Cortex of kidney (tissue), 1 donor: ENCODE measurements at places on chromosomes 5 and 9.

DNA sequence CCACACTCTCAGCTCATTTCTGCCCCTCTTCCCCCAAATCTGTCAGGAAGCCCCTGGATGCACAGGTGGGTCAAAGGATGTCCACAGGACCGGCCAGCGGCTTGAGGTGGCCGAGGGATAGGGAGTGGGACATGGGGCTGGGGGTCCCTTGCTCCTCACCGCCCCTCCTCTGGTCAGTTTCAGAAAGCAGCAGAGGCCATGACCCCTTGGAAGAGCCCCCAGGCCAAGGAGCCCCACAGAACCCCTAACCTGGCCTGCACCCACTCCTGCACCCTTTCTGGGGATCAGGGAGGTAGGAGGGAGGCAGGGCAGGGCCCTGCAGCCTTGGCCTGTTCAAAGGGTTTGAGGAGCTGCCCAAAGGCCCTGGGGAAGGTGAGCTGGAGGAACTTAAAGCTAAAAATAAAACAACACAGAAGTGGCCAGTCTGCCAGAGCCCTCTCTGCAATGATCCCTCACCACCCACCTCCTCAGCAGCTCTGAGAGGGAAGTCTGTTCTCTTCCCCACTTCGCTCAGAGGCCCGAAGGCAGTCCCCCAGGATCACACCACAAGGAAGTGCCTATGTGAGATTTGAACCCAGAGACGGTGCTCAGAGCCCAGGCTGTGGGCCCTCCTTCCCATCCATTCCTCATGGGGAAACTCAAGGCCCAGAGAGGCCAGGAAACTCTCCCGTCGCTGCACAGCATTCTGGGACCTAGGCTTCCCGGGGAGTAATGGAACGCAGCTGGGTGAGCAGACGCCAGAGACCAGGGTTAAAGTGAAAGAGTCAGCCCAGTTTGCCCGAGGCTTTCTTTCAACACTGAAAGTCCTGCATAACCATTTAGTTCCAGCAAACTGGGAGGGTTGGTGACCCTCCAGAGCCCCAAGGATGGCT is 910 bp downstream of the ENG start:
- no peak for DNase-seq

DNA sequence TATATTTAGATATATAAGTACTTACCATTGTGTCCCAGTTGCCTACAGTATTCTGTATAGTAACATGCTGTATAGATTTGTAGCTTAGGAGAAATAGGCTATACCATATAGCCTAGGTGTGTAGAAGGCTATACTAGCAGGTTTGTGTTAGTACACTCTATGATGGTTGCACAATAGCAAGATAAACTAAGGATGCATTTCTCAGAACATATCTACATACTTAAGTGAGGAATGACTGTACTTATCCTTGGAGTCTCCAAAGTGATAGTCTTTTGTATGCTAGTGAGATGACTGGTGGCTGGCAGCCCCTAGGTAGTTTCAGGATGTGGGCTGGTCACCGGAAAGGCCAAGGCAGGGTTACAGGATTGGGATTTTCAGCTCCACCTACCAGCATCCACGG is 208.7 kb downstream of the ARHGEF28 start:
- no peak for DNase-seq

DNA sequence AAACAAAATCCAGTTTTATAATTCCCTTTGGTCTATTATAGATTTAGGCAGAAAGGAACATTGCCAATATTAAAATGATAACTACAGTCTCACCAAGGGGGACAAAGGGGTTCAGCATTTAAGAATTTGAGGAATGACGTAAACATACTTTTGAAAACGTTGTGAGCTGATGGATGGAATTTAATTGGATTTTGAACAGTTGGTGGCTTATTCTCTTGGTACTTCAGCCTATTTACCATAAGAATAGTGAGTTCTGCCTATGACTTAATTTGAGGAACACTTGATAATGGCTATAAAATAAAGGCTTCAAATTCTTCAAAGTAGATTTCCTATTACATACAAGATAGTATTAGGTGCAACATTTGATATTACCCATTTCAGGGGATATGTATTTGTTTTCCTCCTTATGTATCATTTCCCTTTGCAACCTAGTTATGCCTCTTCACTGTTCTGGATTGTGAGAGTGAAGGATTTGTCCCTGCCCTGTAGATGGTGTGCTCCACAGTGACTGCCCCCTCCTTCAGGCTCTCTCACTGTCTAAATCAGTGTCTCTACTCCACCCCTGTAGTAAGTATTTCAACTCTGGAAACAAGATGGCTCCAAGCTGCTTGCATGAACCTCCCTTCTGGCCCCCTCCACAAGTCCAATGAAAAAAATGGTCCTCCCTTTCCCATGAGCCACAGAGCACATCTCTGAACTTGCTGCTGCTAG is 225.6 kb downstream of the ARHGEF28 start:
- DNase-seq = no peak

- no peak for DNase-seq
These were observed 68.9 kb downstream of the BOD1 start for GRCh38 chr5:173547579-173547978.

DNA sequence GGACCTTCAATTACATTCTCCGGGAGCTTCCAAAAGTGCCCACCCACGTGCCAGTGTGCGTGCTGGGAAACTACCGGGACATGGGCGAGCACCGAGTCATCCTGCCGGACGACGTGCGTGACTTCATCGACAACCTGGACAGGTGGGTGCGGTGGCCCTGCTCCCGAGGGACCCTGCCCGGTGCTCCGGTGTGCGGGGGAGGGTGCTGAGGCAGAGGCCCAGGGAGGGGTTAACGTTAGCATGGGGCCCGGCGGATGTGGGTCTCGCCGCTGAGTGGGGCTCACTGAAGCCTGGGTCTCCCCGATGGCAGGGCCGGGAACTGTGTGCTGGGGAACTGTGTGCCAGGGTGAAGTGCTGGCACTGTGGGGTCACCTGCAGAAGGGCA is 10.6 kb upstream of the AJM1 start:
- no peak for DNase-seq

- no peak for DNase-seq
These were observed 27.9 kb upstream of the CTNNA1 start for GRCh38 chr5:138725153-138725817.

GRCh38 chr5:22514231-22514630 is 338.9 kb downstream of the CDH12 start:
- no peak for DNase-seq
